Upper lobe of left lung (tissue), 6 donors: ENCODE measurements at places on chromosomes 12 and 14. TPM values are rescaled to one million over a fixed set of nuclear protein-coding genes. Genes with fewer than 3 reads are reported as not detected.

The MON2 gene
- 103 TPM for total RNA-seq

The TMEM179 gene
- total RNA-seq = not detected

The KMT2D gene
- total RNA-seq = 182 TPM

The TAS2R9 gene
- not detected for total RNA-seq

The ZDHHC22 gene
- total RNA-seq = not detected

The KRT75 gene
- not detected for total RNA-seq

The STK38L gene
- total RNA-seq = 28.8 TPM

The SDSL gene
- 5.2 TPM for total RNA-seq

The GLS2 gene
- 5.7 TPM for total RNA-seq

The CELA1 gene
- not detected for total RNA-seq

DNA sequence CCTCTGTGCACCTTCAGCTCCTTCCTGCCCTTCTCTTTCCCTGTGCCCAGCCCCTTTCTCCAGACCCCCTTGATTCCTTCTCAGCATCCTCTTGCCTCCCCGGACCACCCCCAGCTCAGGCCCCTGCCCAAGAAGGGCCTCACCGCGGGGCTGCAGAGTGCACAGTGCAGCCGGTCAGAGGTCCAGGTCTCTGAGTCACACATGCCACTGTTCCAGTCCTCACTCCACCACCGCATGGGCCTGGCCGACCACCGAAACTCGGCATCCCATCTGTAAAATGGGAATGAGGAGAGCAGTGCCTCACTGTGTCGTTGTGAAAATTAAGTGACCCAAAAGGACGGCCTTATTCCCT is 13.3 kb downstream of the BDKRB1 start:
- no peak overlapping the region for H3K27ac ChIP-seq
- no peak overlapping the region for H3K4me3 ChIP-seq
- H3K36me3 ChIP-seq = no peaks in the 10 kb centered on the region
- peak; percentile 74 for DNase-seq
- no peaks in the 10 kb centered on the region for H3K4me1 ChIP-seq

DNA sequence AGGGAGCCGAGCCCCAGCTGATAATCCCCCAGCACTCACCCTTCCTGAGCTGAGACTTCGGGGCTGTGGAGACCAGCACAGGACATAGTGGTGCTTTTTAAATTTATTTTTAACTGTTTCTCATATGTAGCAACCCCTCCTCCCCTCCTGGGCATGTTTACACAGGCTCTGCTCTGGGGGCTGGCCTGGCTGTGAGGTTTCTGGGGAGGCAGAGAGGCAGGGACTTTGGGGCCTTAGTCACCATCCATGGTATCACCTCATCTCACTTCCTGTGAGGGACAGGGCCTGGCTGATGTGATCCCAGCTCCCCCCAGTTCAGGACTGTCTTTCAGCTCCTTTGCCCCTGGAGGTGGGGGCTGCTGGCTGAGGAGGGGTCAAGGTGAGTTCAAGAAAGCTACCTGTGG is 20.4 kb downstream of the VASH1 start:
- no peaks in the 10 kb centered on the region for H3K36me3 ChIP-seq
- H3K27me3 ChIP-seq = no peaks in the 10 kb centered on the region
- peak overlapping the region; percentile 24 for H3K27ac ChIP-seq
- H3K4me3 ChIP-seq = no peak overlapping the region

GRCh38 chr12:46965880-46966279 is 113.5 kb upstream of the PCED1B start:
- no peak for DNase-seq
- H3K4me1 ChIP-seq = no peaks in the 10 kb centered on the region
- H3K36me3 ChIP-seq = no peaks in the 10 kb centered on the region
- H3K27me3 ChIP-seq = no peaks in the 10 kb centered on the region
- no peak overlapping the region for H3K27ac ChIP-seq
- no peak overlapping the region for H3K4me3 ChIP-seq

DNA sequence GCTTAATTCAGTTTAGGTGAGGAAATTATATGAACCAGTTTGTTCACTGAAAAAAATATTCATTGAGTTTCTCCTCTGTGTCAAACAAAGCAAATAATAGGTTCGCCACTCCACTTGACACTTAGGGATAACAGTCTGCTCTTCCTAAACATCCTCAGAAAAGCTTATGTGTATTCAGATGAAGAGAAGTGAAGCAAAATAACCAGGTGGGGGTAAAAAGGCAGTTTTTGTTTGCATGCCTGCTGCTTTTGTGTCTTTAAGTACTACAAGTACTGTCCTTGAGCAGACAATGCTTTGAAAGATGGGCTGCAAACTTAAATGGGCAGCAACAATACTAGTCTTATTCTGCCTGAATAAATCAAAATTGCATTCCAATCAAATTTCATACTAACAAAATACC is 910.7 kb upstream of the MDGA2 start:
- H3K36me3 ChIP-seq = no peaks in the 10 kb centered on the region
- no peaks in the 10 kb centered on the region for H3K27me3 ChIP-seq
- H3K27ac ChIP-seq = no peak overlapping the region
- H3K4me1 ChIP-seq = no peaks in the 10 kb centered on the region
- no peak for DNase-seq

GRCh38 chr12:50786498-50787231 is 22.8 kb downstream of the ATF1 start:
- no peaks in the 10 kb centered on the region for H3K27me3 ChIP-seq
- H3K4me1 ChIP-seq = peaks cover 13% of the 10 kb centered on the region
- peak overlapping the region; percentile 68 for H3K27ac ChIP-seq
- DNase-seq = peak; percentile 24
- H3K36me3 ChIP-seq = no peaks in the 10 kb centered on the region

GRCh38 chr12:70732287-70732686 is 95.1 kb upstream of the PTPRB start:
- H3K4me1 ChIP-seq = no peaks in the 10 kb centered on the region
- no peak overlapping the region for H3K27ac ChIP-seq
- DNase-seq = no peak
- H3K27me3 ChIP-seq = no peaks in the 10 kb centered on the region
- no peaks in the 10 kb centered on the region for H3K36me3 ChIP-seq

- no peak for DNase-seq
- no peaks in the 10 kb centered on the region for H3K27me3 ChIP-seq
- H3K4me1 ChIP-seq = peaks cover 36% of the 10 kb centered on the region
- no peak overlapping the region for H3K4me3 ChIP-seq
- H3K27ac ChIP-seq = peak overlapping the region; percentile 47
These were observed 432.6 kb downstream of the PCNX1 start for GRCh38 chr14:71339650-71340415.

DNA sequence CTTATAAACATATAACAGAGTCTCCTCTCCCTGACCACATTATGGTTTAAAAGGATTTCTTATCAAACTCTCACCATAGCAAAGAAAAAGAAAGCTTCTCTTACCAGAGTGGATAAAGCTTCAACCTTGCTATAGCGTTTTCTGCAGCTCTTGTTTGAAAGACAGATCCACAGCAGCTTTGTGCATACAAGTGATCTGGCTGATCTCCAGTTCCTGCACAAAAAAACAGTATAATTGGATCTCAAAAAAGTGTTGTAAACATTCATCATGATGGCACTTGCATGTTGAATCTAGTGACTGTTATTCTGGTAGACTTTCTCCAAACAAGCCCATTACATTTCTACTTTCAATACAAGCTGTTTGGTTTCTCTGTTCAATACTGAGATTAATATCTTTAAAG is 178.9 kb upstream of the MGAT4C start:
- H3K4me3 ChIP-seq = no peak overlapping the region
- H3K4me1 ChIP-seq = no peaks in the 10 kb centered on the region
- no peaks in the 10 kb centered on the region for H3K27me3 ChIP-seq
- H3K36me3 ChIP-seq = no peaks in the 10 kb centered on the region
- no peak for DNase-seq
- no peak overlapping the region for H3K27ac ChIP-seq

- H3K4me1 ChIP-seq = no peaks in the 10 kb centered on the region
- no peak overlapping the region for H3K27ac ChIP-seq
- H3K4me3 ChIP-seq = no peak overlapping the region
- no peaks in the 10 kb centered on the region for H3K27me3 ChIP-seq
- DNase-seq = no peak
- H3K36me3 ChIP-seq = no peaks in the 10 kb centered on the region
These were observed 37.8 kb upstream of the NAA30 start for GRCh38 chr14:57352396-57353170.

DNA sequence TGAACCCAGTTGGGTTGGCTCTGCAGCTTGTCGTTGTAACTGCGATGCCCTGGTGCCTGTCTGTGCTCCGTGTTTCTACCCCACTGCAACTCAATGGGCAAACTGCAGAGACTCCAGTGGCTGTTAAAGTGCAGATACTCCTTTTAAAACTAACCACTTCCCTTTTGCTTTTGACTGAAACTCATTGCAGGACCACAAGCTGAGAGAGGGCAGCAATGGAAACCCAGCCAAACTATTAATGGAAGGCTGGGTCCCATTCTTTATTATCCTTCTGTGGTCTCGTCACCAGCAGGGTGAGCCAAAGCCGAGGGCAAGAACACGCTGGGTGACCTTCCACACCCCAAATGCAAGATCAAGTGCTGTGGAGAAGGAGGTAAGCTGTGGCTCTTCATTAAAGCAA is 910.4 kb downstream of the VRK1 start:
- no peaks in the 10 kb centered on the region for H3K36me3 ChIP-seq
- no peaks in the 10 kb centered on the region for H3K27me3 ChIP-seq
- H3K27ac ChIP-seq = no peak overlapping the region
- H3K4me3 ChIP-seq = no peak overlapping the region
- no peak for DNase-seq

DNA sequence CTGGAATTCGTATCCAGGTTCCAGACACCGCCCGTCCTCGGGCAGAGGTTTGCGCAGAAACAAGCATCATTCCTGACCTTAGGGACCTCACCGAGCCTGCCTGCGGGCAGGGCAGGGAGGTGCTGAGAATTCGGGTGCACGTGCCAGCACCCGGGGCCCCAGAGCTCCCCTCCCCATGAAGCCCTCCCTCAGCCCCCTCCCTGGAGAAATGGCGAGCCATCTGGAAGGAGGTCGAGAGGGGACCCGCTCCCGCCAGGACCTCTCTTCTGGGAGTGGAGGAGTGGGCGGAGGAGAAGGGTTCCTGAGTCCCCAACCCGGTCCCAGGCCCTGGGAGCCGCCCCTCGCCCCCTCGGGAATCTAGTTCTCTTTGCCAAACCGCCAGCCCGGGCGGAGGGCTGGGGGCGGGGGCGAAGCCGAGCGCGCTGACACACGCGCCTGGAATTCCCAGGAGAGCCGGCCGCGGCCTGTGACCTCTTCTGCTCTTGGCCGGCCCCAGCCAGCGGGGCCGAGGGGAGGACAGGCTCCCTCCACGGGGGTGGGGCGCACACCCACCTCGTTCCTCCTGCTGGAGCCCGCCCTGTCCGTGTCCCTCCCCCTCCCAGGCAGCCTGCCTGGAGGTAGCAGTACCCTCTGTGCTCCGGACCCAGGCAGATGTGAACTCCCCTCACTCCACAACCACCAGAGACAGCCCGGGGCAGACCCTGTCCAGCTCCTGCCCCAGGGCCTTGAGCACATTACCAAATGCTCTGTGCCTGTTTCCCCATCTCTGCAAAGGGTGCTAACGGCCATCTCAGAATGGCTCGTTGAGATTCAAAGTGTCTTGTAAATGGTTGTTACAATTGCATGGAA is 23.0 kb upstream of the GPR132 start:
- H3K27ac ChIP-seq = peak overlapping the region; percentile 62
- H3K36me3 ChIP-seq = no peaks in the 10 kb centered on the region
- peak overlapping the region; percentile 50 for H3K4me3 ChIP-seq
- H3K4me1 ChIP-seq = peaks cover 67% of the 10 kb centered on the region
- peak; percentile 91 for DNase-seq

DNA sequence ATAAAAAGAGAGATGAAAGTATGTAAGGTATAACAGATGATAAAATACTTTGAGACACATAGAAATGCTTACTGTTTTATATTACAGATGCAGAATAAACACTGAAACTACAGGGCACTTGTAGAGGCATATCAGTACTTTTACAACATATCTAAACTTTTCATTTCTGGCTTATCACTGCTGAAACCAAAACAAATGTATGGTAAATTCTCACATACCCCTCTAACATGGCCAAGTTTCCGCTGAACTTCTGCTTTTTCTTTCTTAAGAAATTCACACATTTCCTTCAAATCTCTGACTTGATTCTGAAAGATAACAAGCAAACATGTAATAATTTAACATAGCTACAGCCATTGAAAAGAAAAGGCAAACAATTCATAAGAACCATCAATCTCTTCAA is 33.3 kb upstream of the C12orf50 start:
- H3K4me1 ChIP-seq = no peaks in the 10 kb centered on the region
- H3K36me3 ChIP-seq = peaks cover 12% of the 10 kb centered on the region
- no peaks in the 10 kb centered on the region for H3K27me3 ChIP-seq
- no peak overlapping the region for H3K4me3 ChIP-seq

DNA sequence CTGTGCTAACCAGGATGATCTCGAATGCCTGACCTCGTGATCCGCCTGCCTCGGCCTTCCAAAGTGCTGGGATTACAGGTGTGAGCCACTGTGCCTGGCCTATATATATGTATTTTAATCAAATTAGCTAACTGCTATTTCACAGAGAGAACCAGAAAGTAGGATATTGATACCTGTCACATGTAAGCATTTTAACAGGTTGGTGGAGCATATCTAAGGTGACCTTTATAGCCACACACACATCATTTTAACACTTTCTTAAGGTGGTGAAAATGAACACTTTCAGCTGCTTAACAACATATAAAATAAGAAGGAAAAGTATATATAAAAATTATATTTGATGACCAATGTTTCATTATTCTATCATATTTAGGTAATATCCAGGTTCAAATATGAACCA is 57.0 kb upstream of the ATF7IP start:
- no peak for DNase-seq
- H3K4me1 ChIP-seq = no peaks in the 10 kb centered on the region
- no peaks in the 10 kb centered on the region for H3K27me3 ChIP-seq
- H3K4me3 ChIP-seq = no peak overlapping the region

- peaks cover 38% of the 10 kb centered on the region for H3K36me3 ChIP-seq
- H3K4me3 ChIP-seq = no peak overlapping the region
- no peak for DNase-seq
- no peaks in the 10 kb centered on the region for H3K27me3 ChIP-seq
These were observed 3.3 kb downstream of the SP1 start for GRCh38 chr12:53383258-53383657.

GRCh38 chr12:72509891-72510290 is 237.7 kb downstream of the TRHDE start:
- no peaks in the 10 kb centered on the region for H3K4me1 ChIP-seq
- H3K4me3 ChIP-seq = no peak overlapping the region
- no peak overlapping the region for H3K27ac ChIP-seq
- no peaks in the 10 kb centered on the region for H3K36me3 ChIP-seq
- H3K27me3 ChIP-seq = no peaks in the 10 kb centered on the region

- H3K4me3 ChIP-seq = no peak overlapping the region
- no peaks in the 10 kb centered on the region for H3K36me3 ChIP-seq
- no peak overlapping the region for H3K27ac ChIP-seq
These were observed 4.6 kb downstream of the MYF5 start for GRCh38 chr12:80721326-80721725.
